ENCODE measurements at places on chromosomes 3 and 15.

DNA sequence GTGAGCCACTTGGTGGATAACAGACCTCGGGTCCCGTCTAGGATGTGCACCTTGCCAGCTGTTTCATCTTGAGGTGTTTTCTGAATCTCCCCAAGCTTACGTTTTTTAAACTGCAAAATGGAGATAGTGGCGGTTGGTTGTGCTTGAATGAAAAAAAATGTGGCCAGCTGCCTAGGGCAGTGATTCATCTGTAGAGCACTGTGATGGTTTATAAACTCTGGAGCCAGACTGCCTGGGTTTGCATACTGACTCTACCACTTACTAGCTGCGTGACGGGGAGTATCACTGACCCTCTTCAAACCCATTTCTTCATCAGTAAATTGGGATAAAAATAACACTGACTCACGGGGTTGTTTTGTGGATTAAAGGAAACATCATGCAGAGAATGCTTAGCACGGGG, 159.1 kb downstream of the CHL1 start:
- no peak for DNase-seq

DNA sequence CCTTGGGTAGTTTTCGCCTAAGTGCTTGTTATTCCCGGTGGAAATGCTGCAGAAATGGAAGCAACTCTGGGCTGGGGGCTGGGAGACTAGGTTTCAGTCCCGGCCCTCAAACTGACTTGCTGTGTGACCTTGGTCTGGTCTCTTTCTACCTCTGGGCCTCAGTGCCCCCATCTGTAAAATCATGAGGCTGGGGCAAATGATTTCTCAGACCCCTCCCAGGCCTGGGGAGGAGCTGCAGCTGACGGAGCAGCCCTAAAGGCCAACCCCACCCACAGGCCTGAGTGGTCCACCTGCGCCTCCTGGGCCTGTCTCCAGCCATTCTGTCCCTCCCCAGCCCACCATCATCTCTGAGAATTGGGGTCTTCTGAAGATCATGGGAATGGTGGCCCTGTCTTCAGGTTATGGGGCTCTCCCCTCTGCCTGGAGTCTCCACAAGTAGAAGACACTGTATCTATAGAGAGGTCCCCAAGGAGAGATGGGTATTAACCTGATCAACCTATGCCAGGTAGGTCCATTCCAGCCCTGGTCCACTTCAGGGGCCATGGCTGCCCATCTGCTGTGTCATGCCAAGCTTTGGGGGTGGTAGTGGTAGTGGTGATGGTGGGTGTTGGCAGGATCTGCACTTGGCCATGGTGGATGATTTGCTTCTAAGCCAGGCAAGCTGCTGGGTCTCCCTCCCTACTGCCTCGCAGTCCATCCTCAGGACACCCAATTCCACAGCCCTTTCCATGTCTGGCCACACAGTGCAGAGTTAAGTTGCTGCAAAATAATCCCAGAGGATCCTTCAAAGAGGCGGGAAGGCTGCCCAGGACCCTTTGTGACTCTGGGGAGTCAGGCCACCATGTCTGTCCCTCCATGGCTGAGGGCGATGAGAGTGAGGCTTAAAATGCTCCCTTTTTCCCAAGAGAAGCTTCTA, 46.0 kb downstream of the ITGA11 start:
- DNase-seq, result no peak

GRCh38 chr3:45507820-45508317, 86.7 kb upstream of the LIMD1 start:
- DNase-seq, result no peak

GRCh38 chr3:67094774-67095173, 96.7 kb downstream of the KBTBD8 start:
- DNase-seq, result no peak

DNA sequence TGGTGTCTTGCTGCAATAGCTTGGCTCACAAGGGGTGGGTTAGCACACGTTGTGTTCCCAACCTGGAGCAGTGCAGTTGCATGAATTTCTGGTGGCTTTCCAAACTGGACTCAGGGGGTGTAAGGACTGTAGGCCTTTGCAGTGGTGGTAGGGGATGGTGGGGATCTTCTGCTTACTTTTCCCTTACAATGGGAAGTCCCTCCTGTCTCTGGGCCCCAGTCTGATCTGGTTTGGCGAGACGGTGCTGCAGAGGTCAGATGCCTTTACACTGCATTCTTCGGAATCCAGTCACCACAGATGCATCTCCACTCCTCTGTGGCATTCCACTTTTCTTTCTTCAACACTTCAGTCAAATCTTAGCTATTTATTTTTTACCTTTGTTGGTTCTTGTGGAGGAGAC, 132.1 kb downstream of the DOCK3 start:
- no peak for DNase-seq

- DNase-seq, result no peak
Observed at GRCh38 chr3:71563827-71564226, 19.7 kb downstream of the FOXP1 start.

DNA sequence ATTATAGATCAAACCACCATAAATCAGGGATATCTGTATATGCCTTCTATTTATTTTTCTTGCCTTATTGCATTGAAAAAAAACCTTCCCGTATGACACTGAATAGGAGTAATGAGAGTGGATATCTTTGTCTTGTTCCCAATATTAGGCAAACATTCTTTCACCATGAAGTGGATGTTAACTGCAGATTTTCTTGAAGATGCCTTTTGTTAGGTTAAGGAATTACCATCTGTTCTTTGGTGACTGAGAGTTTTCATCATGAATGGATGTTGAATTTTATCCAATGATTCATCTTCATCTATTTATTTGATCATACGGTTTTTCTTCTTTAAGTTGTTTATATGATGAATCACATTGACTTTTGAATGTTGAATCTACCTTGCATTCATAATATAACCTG, 47.1 kb upstream of the MECOM start:
- DNase-seq, result no peak

GRCh38 chr15:85550283-85550682, 169.9 kb downstream of the AKAP13 start:
- DNase-seq, result no peak

GRCh38 chr3:168455814-168456213, 360.1 kb upstream of the GOLIM4 start:
- no peak for DNase-seq

GRCh38 chr3:1717524-1717923, 381.1 kb upstream of the CNTN4 start:
- DNase-seq, result no peak

DNA sequence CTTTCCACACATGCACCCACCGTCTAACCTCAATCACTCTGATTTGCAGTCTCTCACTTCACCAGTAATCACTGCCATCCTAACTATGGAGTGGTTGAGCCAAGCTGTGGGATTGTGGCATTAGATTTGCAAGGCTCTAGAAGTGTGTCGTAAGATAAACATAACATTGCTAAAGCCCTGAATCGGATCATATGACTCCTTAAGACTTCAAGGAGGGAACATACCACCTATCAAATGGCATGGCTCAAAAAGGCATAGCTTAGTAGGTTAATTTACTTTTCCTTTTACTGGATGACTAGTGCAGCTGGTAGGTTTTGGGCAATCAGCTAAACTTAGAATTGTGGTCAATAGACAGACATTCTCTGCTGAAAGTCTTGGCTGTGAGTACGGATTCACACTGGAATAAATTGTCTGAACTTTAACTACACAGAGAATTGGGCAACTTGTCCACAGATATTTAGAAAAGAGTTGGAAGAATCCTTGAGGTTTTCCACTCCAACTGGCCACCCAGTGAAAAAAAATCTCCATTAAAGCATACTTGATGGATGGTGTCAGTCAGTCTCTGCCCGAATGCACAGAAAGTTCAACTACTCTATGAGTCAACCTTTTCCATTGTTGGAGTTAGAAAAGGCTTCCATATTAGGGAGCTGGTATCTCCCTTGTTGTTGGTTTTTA, 476.7 kb upstream of the CBLB start:
- peak; percentile 43 for DNase-seq

DNA sequence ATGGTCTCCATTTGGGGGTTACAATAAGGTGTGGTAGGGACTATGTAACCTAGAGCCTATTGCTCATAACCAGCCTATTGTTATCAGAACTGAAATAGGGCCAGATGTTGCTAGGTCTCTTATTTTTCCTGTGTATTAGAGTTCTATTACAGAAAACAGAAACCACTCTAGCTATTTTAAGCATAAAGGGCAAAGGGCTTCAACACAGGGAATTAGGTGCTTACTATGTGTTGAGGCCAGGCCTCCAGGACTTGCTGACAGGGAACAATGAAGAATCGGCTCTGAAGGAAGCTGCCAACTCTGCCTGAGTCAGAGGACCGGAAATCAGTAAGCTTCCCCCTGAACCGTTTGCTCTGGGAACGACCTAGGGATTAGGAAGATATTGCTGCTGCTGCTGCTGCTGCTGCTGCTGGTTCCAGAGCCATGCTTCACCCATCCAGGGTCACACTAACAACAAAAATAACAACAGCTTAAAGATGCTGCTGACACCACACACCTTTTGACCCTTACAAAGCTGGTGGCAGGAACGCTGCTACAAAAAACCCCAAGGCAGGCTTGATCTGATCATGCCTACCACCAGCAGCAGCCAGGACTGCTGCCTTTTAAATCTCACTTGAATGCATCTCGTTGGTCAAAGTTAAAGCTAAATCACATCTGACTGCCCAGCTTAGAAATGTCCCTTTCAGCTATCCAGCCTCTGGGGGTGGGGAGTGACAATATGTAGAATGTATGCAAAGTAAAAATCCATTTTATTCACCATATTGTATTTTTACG, 276.9 kb upstream of the IL12A start:
- DNase-seq, result peak; percentile 18

DNA sequence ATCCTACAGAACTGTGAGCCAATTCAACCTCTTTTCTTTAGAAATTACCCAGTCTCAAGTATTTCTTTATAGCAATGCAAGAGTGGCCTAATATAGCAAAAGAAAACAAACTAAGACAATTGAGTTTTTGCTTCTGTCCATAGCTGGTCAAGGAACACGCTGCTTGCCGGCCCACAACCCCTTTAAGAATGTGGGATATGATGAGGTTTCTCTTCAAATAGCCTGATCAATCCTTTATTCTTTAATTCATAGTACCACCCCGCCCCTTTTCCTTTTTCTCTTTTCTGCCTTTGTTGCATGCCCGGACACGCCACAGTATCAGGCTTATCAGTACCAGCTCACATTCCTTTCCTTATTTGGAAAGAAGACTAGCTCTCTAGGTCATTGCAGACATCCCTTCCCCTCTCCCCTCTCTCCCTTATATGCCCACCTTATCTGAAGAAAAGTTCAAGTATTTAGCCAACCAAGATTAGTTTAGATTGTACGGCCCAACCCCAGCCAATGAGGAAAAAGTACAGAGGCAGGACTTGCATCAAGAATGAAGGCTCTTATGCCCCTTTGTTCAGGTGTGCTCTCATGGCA, 404.5 kb downstream of the OCA2 start:
- no peak for DNase-seq

GRCh38 chr15:60540002-60540651, 61.2 kb upstream of the ICE2 start:
- no peak for DNase-seq

GRCh38 chr15:94282269-94283250, 51.2 kb downstream of the MCTP2 start:
- DNase-seq, result no peak

GRCh38 chr3:19199131-19199530, 50.8 kb downstream of the KCNH8 start:
- no peak for DNase-seq

DNA sequence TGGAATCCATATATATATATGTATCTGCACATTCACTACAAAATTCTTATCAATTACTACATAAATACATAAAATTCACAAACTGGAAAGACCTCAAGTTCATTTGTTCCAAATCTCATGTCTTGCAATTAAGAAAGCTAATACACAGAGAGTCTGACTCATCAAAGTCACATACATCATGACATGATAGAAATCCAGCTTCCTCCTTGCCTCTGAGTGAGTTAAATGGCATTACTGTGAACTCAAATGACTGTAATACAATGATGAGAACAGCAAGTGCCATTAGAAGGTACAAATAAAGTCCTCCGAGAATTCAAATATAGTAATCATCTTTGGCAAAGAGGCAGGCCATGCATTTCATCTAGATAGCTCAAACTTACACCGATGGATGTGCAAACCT, 55.1 kb upstream of the AGTR1 start:
- no peak for DNase-seq

GRCh38 chr15:64712353-64712752, 63.0 kb downstream of the RBPMS2 start:
- DNase-seq, result no peak

- no peak for DNase-seq
Observed at GRCh38 chr15:60602323-60602722, 123.4 kb upstream of the ICE2 start.

GRCh38 chr3:25823314-25823713, 33.4 kb downstream of the OXSM start:
- no peak for DNase-seq

GRCh38 chr15:48541341-48542278, 103.9 kb downstream of the FBN1 start:
- no peak for DNase-seq

GRCh38 chr15:48992096-48992495, 28.4 kb upstream of the SHC4 start:
- DNase-seq, result no peak

DNA sequence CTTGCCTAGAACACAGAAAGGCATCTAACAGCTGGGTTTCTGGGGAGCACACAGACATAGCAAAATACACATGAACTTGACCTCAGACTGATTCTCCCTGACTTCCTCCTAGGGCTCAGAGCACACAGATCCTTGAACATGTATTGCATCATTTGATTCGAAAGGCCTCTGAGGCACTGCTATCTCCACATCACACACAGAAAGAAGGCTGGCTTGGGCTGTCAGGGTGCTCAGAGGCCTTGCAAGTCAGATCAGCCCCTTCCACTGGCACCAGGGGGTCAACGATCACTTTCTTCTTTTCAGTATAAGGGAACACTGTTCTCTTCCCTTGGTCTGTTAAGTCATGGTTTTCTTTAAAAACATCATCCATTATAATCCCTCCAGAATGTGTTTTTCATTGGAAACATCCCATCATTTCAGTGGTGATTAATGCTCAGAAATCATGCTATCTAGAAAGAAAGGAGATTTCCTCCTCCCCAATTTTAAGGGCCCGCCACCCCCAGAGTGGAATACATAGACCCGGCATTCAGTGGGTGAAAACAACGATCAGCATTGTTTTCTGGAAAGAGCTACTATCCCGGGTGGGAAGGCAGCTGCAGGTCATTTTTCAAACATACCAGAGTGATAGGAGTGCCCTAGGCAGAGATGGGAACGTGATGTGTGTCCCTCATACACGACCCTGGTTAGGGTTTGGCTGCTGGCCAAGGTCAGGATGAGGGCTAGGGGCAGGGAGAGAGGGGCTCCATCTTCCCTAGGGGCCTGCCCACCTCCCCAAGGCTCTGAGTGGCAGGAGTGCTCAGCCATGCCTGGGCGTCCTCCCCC, 253.3 kb upstream of the LYSMD4 start:
- no peak for DNase-seq

GRCh38 chr3:24305795-24306467, 188.7 kb downstream of the THRB start:
- no peak for DNase-seq

- DNase-seq, result no peak
Observed at GRCh38 chr3:183438735-183439134, 10.3 kb upstream of the MCF2L2 start.

GRCh38 chr15:63504979-63505841, 817 bp downstream of the USP3 start:
- DNase-seq, result no peak

GRCh38 chr3:14922863-14923262, 24.5 kb upstream of the NR2C2 start:
- no peak for DNase-seq

GRCh38 chr15:79222808-79223207, 59.7 kb upstream of the ANKRD34C start:
- DNase-seq, result no peak

Data from GOT3 (cell line).